Activated T-cell treated with anti-CD3 and anti-CD28 coated beads for 48 hours (primary cell): ENCODE measurements at places on chromosomes 3 and 15.

GRCh38 chr3:86562090-86562489 lies 428.9 kb downstream of the VGLL3 start:
- DNase-seq: no peak

DNA sequence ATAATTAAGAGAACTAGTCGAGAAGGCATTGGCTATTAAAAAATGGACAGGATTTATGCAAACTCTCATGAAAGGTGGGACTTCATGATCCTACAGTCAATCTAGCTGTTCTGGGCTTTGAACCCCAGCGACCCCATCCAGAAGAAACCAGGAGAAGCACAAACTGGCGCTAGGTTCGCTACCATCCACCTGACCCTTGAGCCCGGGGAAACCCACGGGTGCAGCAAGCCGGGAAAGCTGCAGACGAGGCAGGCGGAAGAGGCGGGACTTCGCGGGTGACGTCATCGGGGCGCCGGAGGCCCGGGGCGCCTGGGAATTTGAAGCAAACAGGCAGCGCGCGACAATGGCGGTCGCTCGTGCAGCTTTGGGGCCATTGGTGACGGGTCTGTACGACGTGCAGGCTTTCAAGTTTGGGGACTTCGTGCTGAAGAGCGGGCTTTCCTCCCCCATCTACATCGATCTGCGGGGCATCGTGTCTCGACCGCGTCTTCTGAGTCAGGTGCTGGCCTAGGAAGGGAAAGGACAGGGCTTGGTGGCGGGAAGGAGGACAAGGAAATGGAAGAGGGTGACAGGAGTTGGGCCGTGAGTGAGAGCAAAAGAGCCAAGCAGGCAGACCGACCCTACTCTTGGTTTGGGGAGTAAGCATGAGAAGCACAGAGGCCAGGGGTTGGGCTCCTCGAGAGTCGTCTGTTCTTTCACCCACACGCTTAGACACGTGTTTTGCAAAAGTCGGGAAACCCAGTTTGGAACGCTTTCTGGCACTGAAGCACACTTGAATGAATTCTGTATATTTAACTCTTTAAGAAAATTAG lies at the start of gene UMPS:
TSS of gene UMPS (plus strand) at position 324 of the 812 bp plus-strand sequence. CDS start at position 344, 20 bp downstream.
- peak; percentile 93 for DNase-seq

GRCh38 chr3:143298886-143299535 lies 179.4 kb downstream of the CHST2 start:
- DNase-seq: no peak

DNA sequence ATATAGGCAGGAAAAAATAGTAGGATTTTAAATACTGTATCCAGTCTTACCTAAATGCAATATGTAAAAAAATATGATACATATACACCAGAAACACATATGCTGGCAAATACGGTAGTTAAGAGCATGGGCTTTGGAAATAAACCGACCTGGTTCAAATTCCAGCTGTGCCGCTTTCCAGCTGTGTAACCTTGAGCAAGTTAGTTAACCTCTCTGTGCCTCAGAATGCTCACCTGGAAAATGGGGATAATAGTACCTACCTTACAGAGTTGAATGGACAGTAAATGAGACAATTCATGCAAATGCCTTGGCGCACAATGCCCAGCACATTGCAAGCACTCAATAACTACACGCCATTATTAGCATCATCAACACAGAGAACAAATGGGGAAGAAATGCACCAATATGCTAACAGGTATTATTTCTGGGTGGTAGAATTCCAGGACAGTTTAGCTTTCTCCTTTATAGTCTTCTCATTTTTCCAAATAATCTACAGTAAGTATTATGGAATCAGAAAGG lies 50.6 kb downstream of the SUMF1 start:
- DNase-seq: no peak

DNA sequence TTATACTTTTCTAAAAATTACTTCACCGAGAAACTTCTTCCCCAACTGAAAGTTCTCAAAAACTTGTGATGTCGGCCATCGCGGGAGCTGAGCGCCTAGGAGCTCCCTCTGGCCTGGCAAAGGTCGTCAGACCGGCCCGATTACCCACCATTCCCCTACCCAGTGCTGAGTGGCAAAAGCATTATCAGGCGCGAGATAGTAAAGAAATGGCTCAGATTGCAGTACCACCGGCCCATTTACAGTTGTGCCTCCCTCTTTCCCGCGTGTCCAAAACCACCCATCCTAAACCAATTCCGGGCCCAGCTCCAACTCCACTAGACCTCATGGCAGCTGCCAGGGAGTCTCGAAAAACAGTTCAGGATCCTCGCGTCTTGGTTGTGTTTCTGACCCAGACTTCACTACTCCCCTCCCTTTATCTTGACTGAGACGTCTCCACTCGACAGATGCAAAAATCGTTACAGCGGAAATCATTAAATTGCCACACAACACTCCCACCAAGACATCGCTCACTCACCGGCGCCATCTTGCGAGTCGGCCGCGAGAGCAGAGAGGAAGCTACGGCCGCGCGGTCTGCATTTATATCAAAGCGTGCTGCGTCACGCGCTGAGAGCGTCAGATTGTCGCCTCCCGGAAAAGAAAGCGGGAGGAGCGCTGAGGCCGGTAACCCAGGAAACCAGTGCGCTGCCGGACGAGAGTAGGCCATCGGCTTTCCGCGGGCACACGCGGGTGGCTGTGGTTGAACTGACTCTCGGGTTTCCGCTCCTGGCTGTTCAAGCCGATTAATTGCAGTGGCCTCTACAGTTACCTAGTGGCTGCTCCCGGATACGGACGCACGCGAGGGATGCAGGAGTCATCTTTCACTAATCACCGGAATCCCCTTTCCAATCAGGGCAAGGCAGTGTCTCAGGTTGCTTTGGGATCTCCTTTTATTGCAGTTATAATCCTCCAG lies at the start of gene RPL22L1:
TSS of gene RPL22L1 (minus strand) at position 551 of the 949 bp plus-strand sequence. CDS start at position 523, 28 bp downstream.
- DNase-seq: peak; percentile 88
